ENCODE measurements at places on chromosomes 6 and 20.
A peak's percentile ranks its signal among the peaks of the same experiment; 100 is the strongest.

GRCh38 chr6:106490974-106491373 lies 130.5 kb downstream of the CRYBG1 start:
- no peak for DNase-seq

DNA sequence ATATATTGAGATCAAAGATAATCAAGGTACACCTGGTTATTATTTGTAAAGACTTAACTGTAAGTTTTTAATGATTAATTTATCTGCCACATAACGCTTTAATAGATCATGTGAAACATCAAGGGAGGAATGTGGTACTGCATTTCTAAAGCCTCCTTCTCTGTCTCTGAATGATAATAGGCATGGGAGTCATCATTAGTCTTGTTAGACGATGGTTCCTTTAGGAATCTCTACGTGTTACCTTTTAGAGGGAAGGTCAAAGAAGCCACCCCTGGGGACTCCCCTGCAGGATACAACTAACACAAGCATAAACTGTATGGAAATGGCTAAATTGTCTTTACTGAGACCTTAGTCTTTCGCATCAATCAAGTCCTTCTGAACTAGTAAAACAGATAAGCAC lies 173.6 kb upstream of the MCHR2 start:
- DNase-seq = no peak

GRCh38 chr20:61614706-61615100 lies 362.6 kb downstream of the CDH4 start:
- no peak for DNase-seq

GRCh38 chr20:3339571-3339970 lies 67.9 kb downstream of the DNAAF9 start:
- no peak for DNase-seq

- DNase-seq = no peak
Observed at GRCh38 chr6:22164236-22164635, 132.6 kb downstream of the PRL start.

- no peak for DNase-seq
Observed at GRCh38 chr20:45817376-45818194, 5.1 kb downstream of the UBE2C start.

GRCh38 chr6:170464524-170464979 lies 88.6 kb downstream of the PSMB1 start:
- no peak for DNase-seq

DNA sequence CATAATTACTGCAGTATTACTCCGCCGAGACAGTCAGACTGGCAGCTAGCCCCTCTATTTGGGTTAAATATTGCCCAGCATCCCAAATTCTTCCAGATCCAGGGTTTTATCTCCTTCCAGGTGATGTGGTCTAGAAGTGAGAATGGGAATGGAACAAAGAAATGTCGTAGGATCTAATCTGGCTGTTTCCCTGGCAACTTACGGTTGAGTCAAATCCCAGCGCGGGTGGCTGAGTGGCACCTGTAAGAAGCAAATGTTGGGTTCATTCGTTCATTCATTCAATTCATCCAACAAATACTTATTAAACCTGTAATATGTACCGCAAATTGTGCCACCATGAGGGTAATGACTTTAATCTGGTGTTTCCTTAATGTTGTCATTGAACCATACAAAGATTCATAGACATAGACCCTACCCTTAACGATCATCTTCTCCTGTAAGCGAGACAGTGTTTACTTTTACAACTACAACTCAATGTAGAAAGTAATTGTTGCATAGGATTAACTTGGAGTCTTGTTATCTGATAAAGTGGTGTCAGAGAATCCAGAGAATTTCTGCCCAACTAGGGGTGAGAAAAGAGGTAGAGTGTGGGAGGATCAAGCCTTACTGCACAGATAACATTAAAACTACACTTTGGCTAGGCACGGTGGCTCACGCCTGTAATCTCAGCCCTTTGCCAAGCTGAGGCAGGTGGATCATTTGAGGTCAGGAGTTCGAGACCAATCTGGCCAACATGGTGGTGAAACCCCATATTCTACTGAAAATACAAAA lies 91.3 kb upstream of the ADGRF1 start:
- no peak for DNase-seq

GRCh38 chr6:21935561-21936028 lies 342.0 kb downstream of the SOX4 start:
- DNase-seq = no peak

- no peak for DNase-seq
Observed at GRCh38 chr6:95248499-95248898, 328.8 kb upstream of the MANEA start.

- no peak for DNase-seq
Observed at GRCh38 chr20:35286077-35286898, 1.7 kb upstream of the EIF6 start.

DNA sequence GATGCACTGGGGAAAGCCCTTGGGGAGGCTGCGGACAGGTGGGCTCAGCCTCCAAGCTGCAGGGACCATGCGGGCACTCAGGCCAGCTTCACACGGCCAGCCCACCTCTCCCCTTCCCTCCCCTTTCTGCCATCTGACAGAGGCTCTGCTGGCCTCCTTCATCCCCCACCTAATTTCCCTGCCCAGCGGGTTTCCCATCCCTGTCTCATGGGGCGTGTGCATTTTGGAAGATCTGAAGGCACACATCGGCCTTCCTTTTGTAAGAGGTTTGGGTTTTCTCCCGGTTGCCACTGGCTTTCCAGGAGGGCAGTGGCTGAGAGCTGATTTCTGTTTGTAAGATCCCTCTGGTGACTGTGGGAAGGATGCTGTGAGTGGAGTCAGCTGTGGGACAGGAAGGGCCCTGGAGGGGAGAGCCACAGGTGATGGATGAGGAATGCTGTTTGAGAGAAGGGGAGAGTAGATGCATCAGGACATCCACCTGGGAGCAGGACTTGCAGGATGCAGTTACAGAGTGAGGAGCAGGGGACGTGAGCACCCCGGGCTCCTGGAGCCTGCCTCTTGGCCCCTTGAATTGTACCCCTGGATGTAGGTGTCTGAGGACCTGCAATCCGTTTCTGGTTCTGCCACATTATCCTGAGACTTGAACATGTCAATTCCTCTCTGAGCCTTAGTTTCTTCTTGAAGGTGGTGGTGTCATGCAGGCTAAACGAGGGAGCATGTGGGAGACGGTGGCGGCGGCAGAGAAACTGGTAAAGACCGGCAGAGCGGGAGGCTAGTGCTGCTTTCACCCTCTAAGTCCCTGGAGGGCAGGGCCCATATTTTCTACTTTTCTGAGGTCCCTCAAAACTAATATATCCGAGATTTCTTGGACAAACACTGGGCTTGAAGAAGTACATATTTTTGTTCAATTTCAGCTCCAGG lies 5.9 kb upstream of the TUBB1 start:
- DNase-seq = no peak

- DNase-seq = no peak
Observed at GRCh38 chr20:36818861-36819260, 45.3 kb upstream of the DSN1 start.

- DNase-seq = no peak
Observed at GRCh38 chr6:42259841-42260395, 42.3 kb upstream of the MRPS10 start.

- DNase-seq = no peak
Observed at GRCh38 chr20:10560686-10561085, 113.1 kb downstream of the JAG1 start.

DNA sequence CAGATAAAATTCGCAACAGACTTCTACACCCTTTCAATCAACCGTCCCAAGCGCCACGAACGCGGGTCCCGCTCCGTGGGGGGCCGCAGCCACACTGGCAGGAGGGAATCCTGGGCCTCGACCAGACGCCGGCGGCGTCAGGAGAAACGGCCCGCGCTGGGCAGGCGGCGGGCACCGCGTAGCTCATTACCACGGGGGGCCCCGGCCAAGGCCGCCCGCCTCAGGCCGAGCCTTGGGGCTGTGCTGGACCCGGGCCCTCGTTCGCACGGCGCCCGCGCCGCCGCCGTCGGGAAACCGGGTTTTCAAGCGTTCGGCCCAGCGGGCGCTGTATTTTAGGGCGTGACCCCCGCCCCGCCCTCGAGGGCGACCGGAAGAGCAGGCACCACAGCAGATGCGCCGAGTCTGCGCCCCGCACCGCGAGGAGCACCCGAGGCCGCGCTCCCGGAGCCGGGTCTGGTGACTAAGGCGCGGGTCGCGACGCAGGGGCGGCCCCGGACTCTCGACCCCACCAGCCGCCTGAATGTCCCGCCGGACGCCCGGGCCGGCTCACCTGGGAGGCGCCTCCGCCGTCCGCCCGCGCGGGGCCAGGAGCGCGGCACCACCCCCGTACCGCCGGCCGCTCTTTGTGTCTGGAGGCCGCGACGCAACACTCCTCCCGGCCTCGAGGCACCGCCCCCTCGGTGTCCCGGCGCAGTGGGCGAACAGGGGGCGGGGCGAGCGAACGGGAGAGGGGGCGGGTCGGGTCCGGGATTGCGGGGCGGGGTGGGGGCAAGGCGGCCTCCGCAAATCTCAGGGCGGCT lies at the start of gene NINL:
TSS of gene NINL (minus strand) at position 627 of the 800 bp plus-strand sequence. CDS start 58,944 bp downstream, outside the sequence.
- peak; percentile 37 for DNase-seq

- DNase-seq = no peak
Observed at GRCh38 chr6:91523511-91523910, 936.6 kb upstream of the MAP3K7 start.

- DNase-seq = no peak
Observed at GRCh38 chr6:148426317-148426977, 83.8 kb downstream of the SASH1 start.

DNA sequence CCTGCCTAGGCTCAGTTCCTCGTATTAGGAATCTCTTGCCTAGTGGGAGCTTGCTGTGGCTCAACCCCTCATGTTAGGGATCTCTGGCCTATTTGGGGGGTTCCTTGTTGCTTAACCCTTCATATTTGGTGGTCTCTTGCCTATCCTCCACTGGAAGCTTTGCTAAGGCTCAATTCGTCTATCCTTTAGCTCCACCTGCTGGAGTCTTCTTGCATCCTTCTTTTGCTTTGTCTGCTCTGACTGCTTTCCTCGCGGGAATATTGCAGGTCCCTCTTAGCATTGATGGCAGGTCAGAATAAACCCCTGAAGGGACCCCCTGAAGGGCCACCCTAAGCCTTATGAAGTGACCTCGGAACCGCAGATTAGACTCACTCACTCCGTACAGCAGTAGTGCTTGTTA lies 203.0 kb upstream of the TBX18 start:
- no peak for DNase-seq

GRCh38 chr6:117653949-117654348 lies 21.3 kb upstream of the NUS1 start:
- DNase-seq = no peak

DNA sequence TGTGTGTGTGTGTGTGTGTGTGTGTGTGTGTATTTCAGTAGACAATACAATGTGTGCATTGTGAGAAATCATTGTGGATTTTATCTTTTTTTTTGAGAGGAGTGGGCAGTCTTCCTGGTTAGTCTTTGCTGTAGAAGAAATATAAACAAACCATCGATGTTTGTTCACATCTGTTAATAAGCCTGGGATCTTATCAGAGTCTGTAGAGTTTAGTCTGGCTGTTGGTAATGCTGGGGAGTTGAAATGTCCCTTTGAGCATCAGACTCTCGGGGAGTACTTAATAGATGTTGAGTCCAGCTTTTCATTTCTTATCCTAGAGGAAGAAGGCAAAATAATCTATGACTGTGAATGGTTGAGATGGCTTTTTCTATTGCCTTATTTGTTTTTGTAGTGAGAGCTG lies 96.6 kb upstream of the SUPT3H start:
- no peak for DNase-seq

GRCh38 chr6:79818471-79818870 lies 128.9 kb downstream of the ELOVL4 start:
- DNase-seq = no peak

GRCh38 chr6:12916006-12916405 lies 199.4 kb downstream of the PHACTR1 start:
- DNase-seq = no peak

GRCh38 chr20:35978041-35978513 lies 9.7 kb downstream of the CNBD2 start:
- DNase-seq = no peak

- no peak for DNase-seq
Observed at GRCh38 chr20:17533396-17533795, 2.2 kb upstream of the BFSP1 start.

- DNase-seq = no peak
Observed at GRCh38 chr20:2658414-2659354, 5.3 kb downstream of the IDH3B start.

DNA sequence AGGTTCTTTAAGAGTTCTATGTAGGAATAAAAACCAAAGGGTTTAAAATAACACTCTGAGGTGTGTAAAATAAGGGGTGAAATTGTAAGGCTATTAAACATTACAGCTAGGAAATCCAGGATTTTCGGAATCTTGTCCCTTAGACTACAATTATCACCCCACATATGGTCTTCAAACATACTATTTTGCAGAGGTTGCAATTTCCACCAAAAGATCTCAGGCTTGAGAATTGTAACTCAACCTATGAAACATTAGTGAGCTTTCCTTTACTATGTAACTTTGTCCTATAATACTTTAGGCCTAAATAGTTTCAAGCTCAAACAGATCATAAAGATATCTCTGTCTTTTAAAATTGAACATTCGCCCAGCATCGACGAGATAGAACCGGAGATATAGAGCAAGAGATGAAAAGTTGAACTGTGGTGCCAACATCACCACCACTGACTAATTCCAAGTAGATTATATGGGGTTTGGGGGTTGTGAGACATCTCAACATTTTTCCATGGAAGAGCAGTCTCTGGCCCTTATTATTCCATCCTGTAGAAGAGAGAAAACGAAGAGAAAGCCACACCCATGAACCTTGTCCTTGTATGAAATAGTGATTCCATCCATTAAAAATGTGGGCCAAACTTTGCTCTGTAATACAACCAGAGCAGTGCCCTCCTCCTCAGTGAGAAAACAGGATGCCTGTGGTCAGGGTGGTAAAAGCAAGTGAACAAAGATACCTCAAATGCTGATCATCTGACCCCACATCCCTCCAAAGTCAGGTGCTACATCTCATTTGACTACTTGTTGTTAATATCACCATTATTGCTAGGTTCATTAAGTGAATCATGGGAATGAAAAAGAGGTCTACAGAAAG lies 284.5 kb upstream of the GJE1 start:
- DNase-seq = no peak

- no peak for DNase-seq
Observed at GRCh38 chr20:40813029-40813431, 124.0 kb upstream of the MAFB start.

- no peak for DNase-seq
Observed at GRCh38 chr6:157322792-157323254, 496 bp downstream of the TMEM242 start.

DNA sequence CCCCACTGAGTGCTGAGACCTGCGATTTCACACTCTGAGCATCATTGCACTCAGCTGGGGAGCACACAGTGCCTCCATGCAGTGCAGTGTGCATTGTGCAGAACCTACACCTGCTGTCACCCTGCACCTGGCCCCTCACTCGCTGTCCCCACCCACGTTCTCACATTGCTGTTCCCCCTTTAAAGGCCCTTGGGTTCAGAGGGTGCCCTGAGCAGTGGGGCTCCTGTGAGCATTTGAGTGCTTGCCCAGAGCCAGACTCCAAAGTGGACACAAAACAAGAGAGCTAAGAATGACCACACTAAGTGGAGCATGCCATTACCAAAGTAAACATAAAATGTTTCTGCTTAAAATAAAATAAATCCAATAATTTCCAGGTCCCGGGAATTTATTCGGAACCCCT lies 131.0 kb upstream of the CST7 start:
- DNase-seq = no peak

Data from stimulated activated CD4-positive, alpha-beta T cell treated with anti-CD3 and anti-CD28 coated beads, Interleukin-12 subunit alpha, Interleukin-12 subunit beta, amount 100 ng/mL, for 24 hours (primary cell).